ENCODE measurements at places on chromosomes 6 and 20.

- no peak for DNase-seq
These were observed 480.0 kb upstream of the JAG1 start for GRCh38 chr20:11153819-11154218.

DNA sequence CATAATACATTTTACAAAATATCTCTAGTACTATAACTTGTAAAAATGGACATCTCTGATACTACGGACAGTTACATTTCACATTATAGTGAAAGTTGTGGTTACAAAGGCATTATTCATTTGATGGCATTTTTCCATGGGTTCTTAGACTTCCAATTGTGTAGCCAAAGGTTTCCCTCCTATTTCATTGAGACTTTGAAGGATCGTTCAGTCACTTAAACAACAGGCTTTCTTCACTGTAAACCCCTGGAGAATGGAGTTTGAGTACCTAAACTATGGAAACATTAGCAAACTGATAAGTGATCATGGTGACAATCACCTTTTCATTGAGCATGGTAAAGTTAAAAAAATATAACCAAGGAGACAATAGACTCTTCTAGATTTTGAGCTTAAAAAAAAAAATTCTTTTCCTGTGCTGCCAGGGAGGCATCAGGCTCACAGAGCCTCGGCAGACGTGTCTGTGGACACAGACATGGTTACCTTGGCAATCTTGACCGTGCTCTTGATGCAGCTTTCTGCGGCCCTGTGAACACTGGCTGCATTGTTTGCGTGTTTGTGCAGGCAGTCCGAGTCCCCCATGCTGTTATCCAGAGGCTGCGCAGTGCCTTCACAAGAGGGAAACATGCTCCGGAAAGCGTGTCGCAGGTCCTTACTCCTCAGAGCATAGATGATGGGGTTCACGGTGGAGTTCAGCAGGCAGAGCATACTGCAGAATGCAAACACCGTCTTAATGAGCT, 22.6 kb downstream of the CNR1 start:
- DNase-seq, result no peak

DNA sequence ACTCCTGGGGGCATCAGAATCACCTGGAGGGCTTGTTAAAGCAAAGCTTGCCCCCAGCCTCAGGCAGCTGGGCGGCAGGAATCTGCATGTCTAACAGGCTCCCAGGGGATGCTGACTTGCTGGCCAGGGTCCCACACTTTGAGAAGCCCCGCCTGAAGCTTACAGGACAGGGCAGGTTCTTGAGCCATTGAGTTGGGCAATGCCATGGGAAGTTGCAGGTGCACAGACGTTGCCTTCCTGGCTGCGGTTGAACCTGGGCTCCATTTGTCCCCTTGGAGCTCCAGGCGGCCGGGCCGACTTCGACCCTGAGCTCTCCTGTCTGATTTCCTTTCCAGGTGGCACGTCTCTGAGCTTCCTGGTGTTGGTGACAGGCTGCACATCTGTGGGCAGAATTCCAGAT, 46.8 kb downstream of the SYNJ2 start:
- no peak for DNase-seq

- no peak for DNase-seq
These were observed 8.8 kb upstream of the MYT1 start for GRCh38 chr20:64155258-64156135.

- no peak for DNase-seq
These were observed 59.3 kb upstream of the CARMIL1 start for GRCh38 chr6:25219917-25220278.

DNA sequence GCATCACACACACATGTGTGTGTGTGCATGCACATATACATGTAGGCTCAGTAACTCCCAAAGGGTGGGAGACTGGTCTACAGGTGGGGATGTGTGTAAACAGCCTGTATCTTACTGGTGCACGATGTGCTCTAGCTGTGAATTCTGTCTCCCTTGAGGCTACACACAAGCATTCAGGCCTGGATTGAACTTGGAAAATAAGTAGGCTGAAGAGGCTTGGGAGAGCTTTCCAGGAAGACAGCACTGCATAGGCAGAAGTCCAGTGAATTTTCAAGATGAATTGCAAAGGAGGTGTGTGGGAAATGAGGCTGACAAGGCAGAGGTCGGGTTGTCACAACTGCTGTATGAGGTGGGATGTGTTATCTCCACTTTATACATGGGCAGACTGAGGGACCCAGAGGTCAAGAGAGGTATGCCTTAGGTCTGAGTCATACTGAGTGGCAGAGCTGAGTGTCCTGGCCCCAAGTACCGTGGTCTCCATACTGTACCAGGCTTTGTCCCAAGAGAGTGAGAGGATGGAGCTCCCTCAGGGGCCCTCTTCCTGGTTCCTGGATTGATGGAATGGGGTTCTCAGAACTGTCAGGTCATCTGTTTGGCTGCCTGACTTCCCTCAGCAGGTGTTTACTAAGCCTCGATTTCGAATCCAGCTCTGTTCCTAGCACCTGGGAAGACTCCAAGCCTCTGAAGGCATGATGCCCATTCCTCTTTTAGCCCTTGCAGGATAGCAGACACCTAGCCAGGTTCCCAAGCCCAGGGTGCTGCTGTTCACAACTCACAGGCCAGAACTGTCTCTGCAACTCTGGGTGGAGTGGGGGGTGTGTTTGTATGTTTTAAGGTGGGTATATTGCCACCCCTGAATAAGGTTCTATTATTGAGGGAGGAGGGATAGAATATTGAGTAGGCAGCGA, 14.4 kb downstream of the SNPH start:
- DNase-seq, result no peak

DNA sequence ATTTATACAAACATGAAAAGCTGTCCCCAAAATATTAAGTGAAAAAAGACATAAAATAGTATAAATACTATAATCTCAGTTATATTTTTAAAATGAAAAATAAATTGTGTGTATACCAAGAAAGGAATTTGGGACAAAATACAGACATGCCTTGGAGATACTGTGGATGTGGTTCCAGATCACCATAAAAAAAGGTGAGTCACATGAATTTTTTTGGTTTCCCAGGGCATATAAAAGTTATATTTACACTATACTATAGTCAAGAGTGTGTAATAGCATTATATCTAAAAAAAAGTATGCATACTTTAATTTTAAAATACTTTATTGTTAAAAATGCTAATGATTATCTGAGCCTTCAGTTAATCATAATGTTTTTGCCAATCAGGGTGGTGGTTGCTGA, 17.4 kb upstream of the SDHAF4 start:
- DNase-seq, result no peak

DNA sequence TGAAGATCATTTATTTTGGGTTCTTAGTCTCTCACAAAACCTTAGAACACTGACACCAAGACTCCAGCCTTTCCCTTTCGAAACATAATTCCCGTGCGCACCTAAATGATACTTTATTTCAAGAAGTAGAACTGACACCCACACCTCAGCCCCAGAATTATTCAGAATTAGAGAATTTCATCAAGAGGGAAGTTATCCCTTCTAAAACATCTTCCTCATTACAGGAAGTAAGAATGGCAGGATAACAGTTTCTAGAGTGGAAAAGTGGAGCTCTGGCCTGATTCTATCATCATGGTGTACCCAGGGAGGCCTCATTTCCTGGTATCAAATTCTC, 1.4 kb upstream of the SRXN1 start:
- DNase-seq, result no peak

GRCh38 chr6:158758941-158759479, 60.2 kb downstream of the EZR start:
- DNase-seq, result no peak

DNA sequence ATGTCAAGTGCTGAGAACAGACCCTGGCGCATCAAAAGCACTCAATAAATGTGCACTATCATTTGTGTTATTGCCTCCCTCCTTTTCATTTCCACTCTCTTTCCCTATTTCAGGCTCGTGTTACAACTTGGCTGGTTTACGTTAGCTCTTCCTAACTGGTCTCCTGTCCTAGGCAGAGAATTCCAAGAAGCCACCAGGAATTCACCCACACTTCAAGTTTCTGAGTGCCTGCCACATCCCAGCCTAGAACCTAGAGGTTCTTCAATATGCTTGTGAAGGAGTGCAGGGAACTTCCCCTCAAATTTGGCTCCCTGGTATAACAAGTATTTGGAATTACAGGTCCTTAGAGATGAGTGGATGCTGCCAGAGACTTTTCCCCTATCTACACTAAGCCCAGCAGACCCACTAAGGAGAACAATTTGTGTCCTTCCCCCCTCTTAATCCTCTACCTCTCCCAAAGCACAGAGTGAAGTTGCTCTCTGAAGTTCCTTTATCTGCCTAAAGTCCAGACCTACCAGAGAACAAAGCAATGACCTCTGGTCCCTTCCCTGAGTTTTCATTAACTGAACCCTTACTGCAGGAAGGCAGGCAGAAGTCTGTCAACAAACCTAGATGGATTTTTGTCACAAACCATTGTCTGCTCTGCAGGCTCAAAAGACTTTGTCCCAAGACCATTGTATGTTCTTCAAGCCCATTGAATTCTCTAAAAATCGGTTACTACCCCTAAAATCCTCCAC, 201.6 kb upstream of the JARID2 start:
- DNase-seq, result no peak

DNA sequence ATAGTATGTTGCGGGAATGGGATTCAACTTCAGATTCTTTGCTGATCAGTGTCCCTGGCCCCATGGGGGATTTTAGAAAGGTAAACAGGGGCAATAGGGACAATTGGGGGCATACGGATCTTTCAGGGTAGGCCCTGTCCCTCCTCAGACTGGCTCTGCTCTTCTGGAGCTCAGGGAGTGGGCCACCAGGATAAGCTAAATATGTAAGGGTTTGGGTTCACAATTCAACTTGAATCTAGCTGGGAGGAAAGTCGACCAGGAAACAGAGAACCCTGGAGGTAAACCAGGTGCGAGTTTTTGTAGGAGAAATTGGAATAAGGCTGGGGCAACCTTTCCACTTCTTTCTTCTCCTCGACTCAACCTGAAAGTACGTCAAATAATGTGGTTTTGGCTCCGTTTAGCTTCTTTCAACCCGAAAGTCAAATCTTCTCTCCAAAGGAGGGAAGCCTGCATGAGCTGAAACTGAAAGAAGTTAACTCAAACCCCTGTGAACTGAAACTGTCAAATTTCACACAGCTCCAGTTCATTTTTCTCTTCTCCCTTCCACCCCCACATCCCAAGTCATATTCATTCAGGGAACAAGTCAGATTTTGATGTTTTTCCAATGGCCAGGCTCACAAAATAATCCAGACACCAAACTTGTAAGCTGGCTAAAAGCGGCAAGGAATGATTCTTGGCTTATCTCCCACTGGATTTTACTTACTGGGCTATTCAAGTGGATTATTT, 278.2 kb downstream of the CLIC5 start:
- DNase-seq, result no peak

GRCh38 chr6:130303431-130303830, 62.4 kb upstream of the TMEM200A start:
- no peak for DNase-seq

GRCh38 chr6:159494586-159494972, 198.5 kb downstream of the SOD2 start:
- DNase-seq, result no peak

DNA sequence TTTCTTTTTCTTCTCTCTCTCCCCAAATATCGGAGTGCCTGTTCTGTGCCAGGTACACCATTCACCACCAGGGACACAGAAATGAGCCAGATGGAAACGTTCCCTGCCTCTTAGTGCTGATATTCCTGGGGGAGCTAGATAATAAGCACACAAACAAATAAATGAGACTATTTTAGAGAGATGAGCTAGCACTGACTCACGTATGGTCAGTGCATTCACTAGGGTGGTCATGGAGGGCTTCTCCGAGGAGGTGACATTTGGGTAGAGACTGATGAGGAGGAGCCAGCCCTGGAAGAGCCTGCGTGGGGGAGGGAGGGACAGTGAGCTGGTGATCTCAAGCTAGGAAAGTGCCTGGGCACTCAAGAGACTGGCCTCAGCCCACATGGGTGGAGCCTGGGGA, 252.3 kb upstream of the KCNG1 start:
- DNase-seq, result no peak

GRCh38 chr6:166423781-166424180, 41.0 kb upstream of the MPC1 start:
- no peak for DNase-seq

GRCh38 chr6:3359973-3360726, 96.7 kb downstream of the SLC22A23 start:
- DNase-seq, result no peak

DNA sequence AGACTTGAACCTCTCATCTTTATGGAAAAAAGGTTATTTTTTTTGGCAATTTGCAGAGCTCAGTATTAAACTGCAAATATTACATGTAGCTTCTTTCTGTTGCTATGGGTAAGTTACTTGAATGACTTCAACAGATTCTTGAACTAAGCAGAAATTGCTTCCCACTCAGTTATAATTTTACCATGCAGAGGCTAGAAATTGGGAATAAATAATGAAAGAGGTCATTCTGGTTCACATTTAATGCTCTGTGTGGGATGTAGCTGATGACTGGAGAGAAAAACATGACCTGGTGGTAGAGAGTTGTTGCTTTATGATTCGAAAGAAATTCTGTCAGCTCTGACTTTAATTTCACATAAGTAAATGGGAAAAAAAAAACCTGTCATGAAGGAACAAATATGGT, 16.8 kb upstream of the ADGB start:
- no peak for DNase-seq

GRCh38 chr6:130969791-130970491, 93.1 kb downstream of the EPB41L2 start:
- no peak for DNase-seq

- no peak for DNase-seq
These were observed 8.8 kb upstream of the BTN3A3 start for GRCh38 chr6:26431258-26432172.

GRCh38 chr6:96186094-96186493, 170.3 kb downstream of the FUT9 start:
- DNase-seq, result no peak

GRCh38 chr6:71490876-71491275, 202.3 kb downstream of the OGFRL1 start:
- DNase-seq, result no peak

DNA sequence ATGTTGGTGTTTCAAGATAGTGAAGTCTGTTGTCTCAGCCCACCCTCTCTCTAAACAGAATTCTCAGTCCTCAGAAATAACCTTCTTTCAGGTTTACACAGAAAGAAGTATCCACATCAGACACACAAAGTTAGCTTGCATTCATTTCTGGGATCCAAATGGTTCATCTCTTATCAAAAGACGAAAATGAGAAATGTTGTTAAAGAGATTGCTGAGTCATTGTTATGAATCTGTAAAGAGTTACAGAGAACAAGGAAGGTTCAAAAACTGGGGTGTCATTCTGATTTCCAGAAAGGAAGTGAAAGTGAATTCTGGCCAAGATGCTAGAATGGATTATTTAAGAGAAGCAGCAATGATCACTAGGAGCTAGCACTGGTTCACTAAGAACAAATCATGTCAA, 90.5 kb upstream of the ATXN1 start:
- no peak for DNase-seq

GRCh38 chr20:37328149-37328945, 17.6 kb upstream of the SRC start:
- no peak for DNase-seq

- DNase-seq, result no peak
These were observed 160.5 kb downstream of the RNASET2 start for GRCh38 chr6:166795879-166796278.

- no peak for DNase-seq
These were observed 21.6 kb downstream of the LY86 start for GRCh38 chr6:6610031-6610591.
